Parietal lobe (tissue), 2 donors: ENCODE measurements at places on chromosomes 7 and 10. TPM values are rescaled to one million over a fixed set of nuclear protein-coding genes. Genes with fewer than 3 reads are reported as not detected.

The DENND2A gene
- 29.4 TPM for total RNA-seq

The EIF5AL1 gene
- not detected for total RNA-seq

The TAC1 gene
- total RNA-seq: 7.8 TPM

The NANOS1 gene
- 2.8 TPM for total RNA-seq

The ACTA2 gene
- total RNA-seq: 4.7 TPM

The ZNF488 gene
- total RNA-seq: 2.5 TPM

The AQP1 gene
- total RNA-seq: 2.8 TPM

The MINDY3 gene
- 107 TPM for total RNA-seq

The MPP7 gene
- 2.2 TPM for total RNA-seq

The PSD gene
- total RNA-seq: 124 TPM

The PIP gene
- not detected for total RNA-seq

The PRKCQ gene
- total RNA-seq: 2.2 TPM

The TFR2 gene
- 6.6 TPM for total RNA-seq
